ENCODE measurements at places on chromosomes 6 and 20.

- DNase-seq = no peak
Observed at GRCh38 chr6:155120034-155120433, 124.9 kb downstream of the TIAM2 start.

- DNase-seq = no peak
Observed at GRCh38 chr20:62752181-62752670, 43.6 kb downstream of the NTSR1 start.

GRCh38 chr20:32201296-32201976 lies 6.1 kb downstream of the PLAGL2 start:
- no peak for DNase-seq

- no peak for DNase-seq
Observed at GRCh38 chr6:44697327-44697726, 309.8 kb downstream of the CDC5L start.

GRCh38 chr20:33526769-33527168 lies 36.9 kb downstream of the CBFA2T2 start:
- no peak for DNase-seq

DNA sequence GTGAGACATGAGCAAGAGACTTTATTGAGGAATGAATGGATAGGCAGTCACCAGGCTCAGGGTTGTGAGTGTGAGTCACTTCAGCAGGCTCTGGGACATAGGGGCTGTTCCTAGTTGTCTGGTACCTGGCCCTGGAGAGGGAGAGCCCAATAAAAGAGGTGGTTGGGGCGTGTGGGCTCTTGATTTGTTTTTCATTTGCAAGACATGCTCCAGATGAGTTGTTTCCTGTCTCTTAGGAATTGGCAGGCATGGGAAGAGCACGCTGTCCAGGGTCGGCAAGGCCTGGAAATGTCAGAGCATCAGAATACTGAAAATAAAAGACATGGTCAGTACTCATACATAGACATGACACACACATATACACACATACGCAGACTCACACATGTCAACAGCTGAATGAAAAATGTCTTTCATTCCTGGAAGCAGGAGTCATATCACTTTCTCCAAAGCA lies 166.3 kb upstream of the SULF2 start:
- no peak for DNase-seq

- DNase-seq = no peak
Observed at GRCh38 chr20:53334861-53335260, 258.8 kb downstream of the ZNF217 start.

DNA sequence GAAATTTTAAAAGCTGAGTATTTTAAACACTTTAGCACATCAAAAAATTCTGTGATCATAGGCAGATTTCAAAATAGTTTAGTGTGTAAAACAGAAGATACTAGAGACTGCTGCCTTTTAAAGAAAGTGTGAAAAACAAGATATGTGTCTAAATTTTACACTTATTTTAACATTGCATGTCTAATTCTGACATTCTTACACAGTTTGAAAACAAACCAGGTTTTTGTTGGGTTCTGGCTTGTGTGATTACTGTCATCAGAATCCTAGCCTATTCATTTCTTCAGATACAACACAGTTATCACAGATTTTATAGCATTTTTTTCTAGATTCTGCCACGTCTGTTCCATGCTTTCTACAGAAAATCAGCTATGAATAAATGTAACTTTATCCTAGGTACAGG lies 257.1 kb downstream of the EYS start:
- DNase-seq = no peak

DNA sequence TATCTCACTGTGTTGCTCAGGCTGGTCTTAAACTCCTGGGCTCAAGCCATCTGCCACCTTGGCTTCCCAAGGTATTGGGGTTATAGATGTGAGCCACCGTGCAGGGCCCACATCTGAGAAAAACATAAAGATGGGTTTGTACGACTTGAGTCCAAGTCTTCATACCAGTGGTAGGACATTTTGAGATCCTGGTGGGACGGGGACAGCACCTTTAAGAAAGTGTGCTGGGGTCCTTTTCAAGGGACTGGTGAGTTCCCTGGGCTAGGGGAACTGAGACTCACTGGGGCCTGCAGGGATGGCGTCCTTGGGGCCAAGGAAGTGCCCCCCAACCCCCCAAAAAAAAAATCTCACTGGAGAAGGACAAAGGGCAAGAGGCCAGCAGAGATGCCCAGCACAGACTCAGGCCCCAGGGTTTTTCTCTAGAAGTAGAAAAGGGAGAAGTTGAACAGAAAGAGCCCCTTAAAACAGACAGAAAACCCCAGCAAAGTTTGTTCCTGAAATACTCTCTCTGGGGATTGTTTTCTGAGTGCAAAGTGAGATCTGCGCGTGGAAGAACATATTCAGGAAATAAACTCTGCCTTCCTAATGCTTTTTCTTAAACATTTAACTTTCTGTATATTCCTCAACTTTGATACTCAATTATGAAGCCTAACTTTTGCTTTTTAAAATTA lies 10.7 kb downstream of the OSBPL2 start:
- no peak for DNase-seq

DNA sequence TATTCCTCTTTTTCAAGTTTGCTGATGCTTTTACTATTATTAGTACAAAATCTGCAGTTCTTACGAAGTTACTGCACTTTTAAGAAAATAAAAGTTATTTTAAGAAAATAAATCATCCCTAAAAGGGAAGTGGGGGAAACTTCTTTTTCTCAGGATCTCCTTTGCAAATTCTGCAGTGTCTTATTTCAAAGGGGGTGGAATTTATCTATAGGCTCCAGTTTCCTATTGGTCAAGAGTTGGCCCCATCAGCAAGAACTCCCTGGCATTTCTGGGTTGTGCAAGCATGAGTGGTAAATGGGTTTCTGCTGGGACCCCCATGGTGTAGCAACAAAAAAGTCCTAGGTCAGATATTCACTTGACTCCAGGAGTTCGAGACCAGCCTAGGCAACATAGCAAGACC lies 136.3 kb upstream of the PRDM1 start:
- no peak for DNase-seq

- DNase-seq = no peak
Observed at GRCh38 chr6:79570129-79571029, 33.1 kb upstream of the LCA5 start.

DNA sequence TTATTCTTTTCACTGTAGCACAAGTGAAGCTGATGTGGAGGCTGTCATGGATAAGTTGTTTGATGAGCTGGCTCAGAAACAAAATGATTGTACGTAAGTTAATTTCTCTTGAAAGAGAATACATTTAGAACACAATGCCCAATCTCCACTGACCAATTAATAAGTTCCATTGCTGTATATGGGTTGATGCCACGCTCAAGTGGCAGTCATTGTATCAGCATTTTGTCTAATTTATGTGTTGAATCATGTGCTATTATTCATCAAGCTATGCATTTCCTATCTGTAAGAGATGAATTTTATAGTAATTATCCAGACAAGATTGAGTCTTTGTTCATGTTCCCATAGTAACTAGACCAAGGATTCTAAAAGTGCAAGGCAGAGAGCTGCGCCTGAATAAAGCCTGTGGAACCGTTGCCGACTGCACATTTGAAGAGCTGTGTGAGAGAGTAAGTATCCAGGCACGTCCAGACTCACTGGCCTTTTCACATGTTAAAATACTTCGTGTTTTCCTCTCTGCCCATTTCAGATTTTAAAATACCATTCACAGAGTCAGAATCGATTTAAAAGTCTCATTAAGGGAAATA lies 83.8 kb upstream of the FOXO3 start:
- DNase-seq = no peak

GRCh38 chr6:30334075-30334783 lies 7.5 kb downstream of the TRIM39 start:
- DNase-seq = no peak

DNA sequence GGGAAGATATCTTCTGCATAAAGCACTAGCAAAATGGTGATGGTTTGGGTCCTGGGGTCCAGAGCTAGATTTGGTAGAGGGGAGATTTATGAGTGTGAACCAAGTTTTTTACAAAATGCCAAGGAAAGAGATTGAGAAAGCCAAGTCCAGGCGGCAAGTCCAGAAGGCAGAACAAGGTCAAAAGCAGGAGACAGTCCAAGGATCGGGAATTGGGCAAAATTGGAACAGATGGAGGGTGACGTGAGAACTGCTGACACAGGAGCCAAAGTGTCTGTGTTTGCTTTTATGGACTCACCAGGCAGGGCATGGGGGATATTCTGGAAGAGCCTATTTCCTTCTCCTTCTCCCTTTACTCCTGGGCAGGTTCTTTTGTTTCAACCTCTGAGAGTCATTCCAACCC lies 4.1 kb downstream of the NHLRC1 start:
- no peak for DNase-seq

DNA sequence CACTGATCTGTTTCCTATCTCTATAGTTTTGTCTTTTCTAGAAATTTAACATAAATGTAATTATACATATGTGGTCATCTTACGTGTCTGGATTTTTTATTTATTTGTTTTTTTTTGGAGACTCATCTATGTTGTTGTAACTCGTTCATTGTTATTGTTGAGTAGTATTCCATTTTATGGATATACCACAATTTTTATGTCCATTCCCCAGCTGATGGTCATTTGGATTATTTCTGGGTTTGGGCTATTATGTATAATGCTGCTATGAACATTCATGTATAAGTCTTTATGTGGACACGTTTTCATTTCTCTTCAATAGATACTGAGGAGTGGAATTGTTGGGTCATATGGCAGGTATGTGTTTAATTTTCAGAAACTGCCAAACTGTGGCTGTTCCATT lies 10.2 kb downstream of the DZANK1 start:
- DNase-seq = no peak

GRCh38 chr6:38836585-38836984 lies 121.5 kb downstream of the DNAH8 start:
- DNase-seq = no peak

DNA sequence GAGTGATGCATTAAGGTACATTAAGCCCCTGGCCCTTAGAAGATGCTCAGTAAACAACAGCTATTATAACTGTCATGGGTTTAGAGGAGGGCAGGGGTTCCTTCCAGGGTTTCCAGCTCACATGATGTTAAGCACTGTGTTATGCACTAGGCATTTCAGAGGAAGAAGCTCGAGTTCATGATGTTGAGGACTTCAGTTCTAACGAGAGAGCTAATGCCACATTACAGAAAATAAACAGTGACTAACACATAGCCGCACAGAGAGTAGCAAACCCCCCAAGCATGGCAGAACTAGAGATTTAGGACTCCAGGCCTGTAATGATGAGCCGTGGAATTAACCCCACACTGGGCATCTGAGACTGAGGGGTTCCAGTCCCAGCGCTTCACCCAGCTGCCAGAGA lies 105.2 kb downstream of the UNC5CL start:
- no peak for DNase-seq

- no peak for DNase-seq
Observed at GRCh38 chr6:20700375-20700774, 166.1 kb downstream of the CDKAL1 start.

GRCh38 chr6:28089054-28089453 lies 8.7 kb downstream of the ZNF165 start:
- DNase-seq = no peak

DNA sequence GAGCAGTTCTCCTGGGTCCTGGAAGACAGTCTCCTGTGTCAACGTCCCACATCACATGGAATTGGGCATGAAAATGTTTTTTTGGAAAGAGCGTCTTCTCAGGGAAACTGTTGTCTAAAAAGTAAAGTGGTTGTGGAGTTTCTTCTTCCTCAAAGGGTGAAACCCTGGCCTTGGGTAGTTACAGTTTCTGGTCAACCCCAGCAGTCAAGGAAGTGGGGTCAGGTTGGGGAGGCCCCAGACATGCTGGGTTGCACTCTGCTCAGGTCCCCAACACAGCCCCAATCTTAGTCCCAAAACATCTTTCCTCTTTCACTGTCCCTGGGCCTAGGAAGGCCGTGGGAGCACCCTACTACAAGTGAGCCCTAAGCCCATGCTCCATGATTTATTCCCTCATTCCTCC lies 996 bp upstream of the NFKBIE start:
- no peak for DNase-seq

- DNase-seq = no peak
Observed at GRCh38 chr6:1200081-1200408, 111.9 kb upstream of the FOXQ1 start.

GRCh38 chr6:26316291-26316690 lies 48.7 kb upstream of the BTN3A2 start:
- DNase-seq = no peak

GRCh38 chr20:62117658-62118057 lies 4.6 kb upstream of the LSM14B start:
- DNase-seq = peak; percentile 46

GRCh38 chr20:34773726-34774125 lies 51.7 kb downstream of the NCOA6 start:
- DNase-seq = no peak

DNA sequence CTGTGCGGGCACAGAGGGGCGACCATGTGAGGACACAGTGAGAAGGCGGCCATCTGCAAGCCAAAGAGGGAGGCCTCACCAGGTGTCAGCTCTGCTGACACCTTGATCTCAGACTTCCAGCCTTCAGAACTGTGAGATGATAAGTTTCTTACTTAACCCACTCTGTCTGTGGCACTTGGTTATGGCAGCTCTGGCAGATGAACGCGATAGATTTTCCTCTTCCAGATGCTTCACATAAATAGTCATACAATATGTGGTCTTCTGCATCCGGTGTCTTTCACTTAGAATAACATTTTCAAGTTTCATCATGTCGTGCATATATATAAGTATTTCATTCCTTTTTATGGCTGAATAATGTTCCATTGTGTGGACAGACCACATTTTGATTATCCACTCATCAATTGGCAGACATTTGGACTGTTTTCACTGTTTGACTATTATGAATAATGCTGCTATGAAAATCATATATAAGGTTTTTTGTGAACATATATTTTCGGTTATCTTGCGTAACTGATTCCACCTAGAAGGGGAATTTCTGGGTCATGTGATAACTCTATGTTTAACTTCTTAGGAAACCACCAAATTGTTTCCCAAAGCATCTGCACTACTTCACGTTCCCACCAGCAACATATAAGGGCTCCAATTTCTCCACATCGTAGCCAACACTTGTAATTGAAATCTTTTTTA lies 30.2 kb downstream of the PRR18 start:
- no peak for DNase-seq

DNA sequence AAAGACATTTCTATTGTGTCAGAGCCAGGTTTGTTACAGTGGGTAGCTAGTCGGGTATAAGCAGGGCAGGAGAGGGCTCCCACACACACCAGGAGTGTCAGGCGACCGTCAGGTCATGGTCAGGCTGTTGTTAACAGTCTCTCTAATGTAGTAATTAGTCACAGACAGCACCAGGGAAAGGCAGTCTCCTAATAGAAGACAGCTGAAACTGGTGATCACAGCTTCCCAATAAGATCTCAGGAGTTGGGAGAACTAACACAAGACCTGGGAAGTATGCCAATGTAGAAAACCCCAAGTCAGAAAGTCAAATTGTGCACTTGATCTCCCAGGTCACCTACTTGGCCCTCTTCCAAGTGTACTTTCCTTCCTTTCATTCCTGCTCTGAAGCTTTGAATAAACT lies 53.0 kb upstream of the GPR6 start:
- DNase-seq = no peak

GRCh38 chr20:10505827-10506226 lies 70.7 kb downstream of the SLX4IP start:
- no peak for DNase-seq

- no peak for DNase-seq
Observed at GRCh38 chr6:116928677-116929076, 51.6 kb downstream of the RFX6 start.
